NCI-H524 (cell line): ENCODE measurements at places on chromosomes 5 and 9.
A peak's percentile ranks its signal among the peaks of the same experiment; 100 is the strongest.

GRCh38 chr5:94276048-94276447 is 342.4 kb downstream of the KIAA0825 start:
- no peak for DNase-seq

DNA sequence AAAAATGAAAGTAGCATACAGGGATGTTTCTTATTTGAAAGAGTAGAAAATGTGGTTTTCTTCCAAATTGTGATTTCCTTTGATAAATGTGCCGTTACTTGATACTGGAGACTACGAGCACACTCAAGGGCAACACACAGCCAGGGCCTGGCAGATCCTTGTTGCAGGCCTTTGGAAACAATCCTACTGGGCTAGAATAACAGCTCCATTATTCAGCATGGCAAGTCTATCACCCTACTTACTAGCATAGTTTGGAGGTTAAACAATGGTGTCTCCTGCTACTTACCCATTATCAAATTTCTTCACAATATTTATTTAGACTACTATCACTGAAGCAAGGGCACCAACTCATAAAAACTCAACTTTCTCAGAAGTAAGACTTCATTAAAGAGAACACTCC is 140.8 kb upstream of the ZNF608 start:
- DNase-seq: no peak

DNA sequence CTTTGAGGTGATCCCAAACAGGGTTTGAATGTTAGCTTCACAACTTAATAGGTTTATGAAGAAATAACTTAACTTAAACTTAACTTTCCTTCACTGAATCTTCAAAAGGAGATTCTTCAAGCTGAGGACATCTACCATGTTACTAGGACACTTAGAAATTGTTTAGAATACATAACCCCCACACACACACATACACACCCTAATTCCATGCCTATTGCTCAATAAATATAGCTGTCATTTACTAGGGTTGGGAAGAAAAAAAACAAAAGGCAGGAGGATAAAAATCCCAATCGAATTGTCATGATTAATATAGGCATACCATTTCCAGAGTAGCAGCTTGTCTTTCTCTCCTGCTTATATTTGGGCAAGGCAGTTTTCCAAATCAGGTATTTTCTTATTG is 68.3 kb downstream of the ALDH1A1 start:
- no peak for DNase-seq

- DNase-seq: no peak
Observed at GRCh38 chr5:88671106-88671504, 211.9 kb downstream of the MEF2C start.

GRCh38 chr5:155729684-155730059 is 597.3 kb upstream of the SGCD start:
- peak; percentile 57 for DNase-seq

DNA sequence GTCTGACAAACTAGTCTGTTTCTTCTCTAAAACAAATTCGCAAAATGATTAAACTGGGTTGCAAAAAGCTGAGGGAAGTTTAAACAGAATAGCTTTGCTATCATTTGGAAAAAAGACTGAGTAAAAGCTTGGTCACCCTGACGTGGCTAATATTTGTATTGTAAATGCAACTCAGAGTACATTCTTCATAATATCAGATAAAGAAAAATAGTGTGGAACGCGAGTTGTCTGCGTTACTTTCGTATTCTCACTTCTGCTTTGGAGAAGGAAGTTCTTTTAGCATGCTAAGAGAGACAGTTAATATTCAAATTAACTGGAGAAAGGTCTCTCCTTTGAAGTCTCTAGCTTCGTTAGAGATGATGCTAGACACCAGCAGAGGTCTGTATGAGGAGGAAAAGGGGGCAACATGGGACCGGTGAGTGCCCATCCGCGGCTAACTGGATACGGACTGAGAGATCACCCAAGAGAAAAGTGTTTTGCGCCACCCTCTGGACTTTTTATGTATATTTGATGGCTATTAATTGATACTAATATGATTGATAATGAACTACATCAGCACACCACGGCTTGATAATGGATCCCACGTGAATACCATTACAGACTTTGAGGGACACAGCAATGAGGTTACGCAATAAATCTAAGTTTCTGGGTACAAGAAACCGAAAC is 2.9 kb upstream of the CNTRL start:
- peak; percentile 47 for DNase-seq

DNA sequence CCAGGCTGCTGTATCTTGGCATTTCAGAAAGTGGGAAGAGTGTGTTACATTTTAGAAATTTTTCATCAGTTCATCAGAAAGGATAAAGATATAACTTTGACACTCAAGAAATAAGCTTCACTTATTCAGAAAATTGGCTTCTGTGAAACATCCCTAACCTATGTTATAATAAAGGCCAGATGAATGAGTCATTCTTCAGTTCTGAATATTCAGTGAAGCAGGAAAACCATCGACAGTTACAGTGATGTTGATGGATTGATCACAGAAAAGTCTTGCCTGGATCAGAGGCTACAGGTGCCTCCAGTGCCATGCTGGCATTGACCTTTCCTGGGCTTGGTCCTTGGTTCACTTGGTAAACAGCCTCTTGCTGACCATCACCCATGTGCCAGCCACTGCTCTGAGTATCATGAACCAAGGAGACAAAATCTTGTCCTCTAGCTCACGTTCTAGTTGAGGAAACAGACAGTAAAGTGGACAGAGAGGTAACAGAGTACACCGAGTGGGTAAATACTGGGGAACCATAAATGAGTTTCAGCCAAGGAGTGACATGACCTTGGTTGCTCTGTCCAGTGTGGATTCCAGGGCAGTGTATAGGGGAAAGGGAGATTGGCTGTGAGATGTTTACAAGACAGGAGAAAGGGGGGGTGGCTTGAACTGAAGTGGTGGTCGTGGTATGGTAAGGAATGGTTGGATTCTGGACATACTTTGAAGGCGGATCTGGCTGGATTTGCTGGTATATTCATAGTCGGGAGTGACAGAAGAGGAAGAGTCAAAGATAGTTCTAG is 98.6 kb downstream of the AMBP start:
- DNase-seq: no peak

- no peak for DNase-seq
Observed at GRCh38 chr5:154860123-154860522, 1.7 kb downstream of the CNOT8 start.

DNA sequence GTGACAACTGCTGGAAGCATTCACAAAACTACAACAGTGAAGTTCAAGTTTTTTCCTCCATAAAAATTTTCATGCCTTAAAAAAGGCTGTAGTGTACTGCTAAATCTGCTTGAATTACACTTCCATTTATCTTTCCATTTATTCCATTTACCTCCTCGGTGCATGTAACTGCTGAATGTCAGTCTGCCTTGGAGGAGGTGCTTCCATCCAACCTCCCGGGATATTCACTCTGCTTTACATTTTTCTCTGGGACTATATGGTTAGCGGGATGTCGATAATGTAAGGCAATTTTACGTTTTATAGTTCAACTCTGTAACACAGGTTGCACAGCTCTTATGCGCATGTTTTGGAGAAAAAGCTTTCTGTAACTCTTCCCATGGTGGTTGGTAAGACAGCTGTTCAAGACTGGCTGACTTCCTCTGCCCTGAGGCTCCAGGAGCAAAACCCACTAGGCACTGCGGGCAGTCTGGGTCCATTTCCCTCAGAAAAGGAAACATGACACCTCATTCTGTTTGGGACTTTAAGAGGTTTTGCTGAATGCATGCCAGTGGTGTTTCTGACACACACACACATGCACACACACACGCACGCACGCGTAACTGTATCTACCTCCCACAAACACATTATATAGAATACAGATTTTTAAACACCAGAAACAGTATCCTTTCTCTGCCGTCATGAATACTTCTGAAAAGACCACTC is 66.1 kb downstream of the SPTLC1 start:
- no peak for DNase-seq

- DNase-seq: no peak
Observed at GRCh38 chr5:99037668-99038067, 108.9 kb upstream of the CHD1 start.

- no peak for DNase-seq
Observed at GRCh38 chr9:72955126-72955455, 2.2 kb upstream of the ALDH1A1 start.

GRCh38 chr5:142984011-142984410 is 213.8 kb downstream of the ARHGAP26 start:
- no peak for DNase-seq

DNA sequence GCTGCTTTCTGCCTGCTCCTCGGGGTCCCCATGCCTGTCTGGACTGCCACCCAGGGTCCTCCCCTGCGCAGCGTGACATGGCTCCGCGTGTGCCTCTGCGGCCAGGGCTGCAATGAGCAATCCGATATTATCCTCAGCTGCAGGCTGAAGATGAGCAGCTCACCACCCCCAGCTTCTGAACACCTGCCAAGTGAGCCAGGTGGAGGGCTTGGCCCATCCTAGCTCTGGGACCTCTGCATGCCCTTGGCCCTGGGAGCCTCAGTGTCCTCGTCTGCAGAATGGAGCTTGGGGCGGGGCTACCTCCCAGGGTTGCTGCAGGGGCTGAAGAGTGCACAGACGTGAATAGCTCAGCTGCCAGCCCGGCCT is 4.1 kb upstream of the MYMK start:
- no peak for DNase-seq

DNA sequence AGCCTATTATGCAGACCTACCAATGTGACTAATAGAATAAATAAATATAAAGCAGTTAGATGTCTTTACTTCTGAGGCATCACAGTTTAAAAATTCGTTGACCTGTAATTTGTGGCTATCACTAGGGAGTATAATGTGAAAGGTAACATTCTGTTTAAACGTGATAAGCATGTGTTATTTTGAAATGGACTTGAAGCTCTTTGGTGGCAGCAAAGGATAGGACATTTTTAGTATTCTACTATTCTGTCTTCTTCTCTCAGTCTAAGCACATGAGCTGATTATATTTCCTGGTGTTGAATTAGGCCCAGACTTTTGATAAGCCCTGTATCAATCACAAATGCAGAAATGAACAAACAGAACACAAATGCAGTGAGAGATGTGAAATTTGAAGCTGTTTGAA is 974.0 kb upstream of the CDH10 start:
- no peak for DNase-seq

DNA sequence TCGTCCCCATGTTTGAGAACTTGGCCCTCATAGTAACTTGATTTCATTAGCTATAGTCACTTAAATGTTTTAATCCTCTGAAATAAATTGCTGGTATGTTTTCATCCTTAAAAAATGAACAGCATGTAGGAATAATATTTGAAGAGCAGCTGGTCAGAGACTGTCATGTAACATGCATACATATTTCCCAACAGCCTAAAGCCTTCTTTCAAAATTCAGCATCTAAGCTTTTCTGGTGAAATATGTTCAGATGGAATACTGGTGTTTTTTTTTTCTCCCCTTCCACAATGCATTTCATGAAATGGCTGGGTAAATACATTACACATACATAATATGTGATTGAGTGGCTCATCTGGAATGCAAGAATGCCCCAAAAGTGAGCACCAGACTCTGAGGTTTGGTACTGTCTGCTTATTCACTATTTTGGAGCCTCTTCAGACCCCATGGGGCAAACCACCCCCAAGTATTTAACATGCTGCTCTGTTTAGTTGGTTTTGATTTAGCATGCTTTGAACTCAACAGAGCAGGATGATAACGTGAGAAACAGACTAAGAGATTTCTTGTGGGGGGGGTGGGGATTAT is 94.0 kb downstream of the SMARCA2 start:
- no peak for DNase-seq

- DNase-seq: no peak
Observed at GRCh38 chr9:107175041-107175440, 108.0 kb upstream of the RAD23B start.

DNA sequence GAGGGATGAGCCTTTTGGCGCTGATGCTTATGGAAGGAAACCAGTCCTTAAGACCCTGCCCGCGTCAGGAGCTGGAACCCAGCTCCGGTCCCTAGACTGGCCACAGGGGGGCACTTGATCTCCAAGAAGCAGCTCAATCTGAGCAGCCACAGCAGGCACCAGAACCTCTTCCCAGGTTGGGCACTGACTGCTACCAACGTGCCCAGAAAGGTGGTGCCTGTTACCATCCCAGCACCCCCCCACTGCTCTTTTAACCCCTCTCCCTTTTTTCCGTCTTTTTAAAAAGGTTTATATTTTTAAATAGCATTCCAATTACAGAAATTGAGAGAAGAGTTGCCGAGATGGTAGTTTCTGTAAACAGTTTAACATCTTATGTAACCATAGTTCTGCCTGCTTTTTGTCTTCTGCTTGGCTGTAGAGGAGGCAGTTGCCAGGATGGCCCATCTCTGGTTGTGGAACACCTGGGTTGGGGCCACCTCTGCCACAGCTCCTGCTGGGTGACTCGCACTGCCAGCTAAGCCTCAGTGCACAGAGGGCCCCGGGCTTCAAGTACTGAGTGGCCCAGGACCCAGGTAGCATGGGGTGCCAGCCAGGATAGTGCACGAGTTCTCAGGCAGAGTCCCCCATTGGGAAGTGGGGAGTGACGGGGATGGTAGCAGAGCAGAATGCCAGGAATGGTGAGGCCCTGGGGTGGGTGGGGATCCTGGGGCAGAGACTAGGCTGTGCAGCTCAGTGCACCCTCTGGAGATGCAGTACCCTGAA is 62.8 kb downstream of the PFDN1 start:
- peak; percentile 21 for DNase-seq

GRCh38 chr9:4035777-4036176 is 264.1 kb downstream of the GLIS3 start:
- no peak for DNase-seq

DNA sequence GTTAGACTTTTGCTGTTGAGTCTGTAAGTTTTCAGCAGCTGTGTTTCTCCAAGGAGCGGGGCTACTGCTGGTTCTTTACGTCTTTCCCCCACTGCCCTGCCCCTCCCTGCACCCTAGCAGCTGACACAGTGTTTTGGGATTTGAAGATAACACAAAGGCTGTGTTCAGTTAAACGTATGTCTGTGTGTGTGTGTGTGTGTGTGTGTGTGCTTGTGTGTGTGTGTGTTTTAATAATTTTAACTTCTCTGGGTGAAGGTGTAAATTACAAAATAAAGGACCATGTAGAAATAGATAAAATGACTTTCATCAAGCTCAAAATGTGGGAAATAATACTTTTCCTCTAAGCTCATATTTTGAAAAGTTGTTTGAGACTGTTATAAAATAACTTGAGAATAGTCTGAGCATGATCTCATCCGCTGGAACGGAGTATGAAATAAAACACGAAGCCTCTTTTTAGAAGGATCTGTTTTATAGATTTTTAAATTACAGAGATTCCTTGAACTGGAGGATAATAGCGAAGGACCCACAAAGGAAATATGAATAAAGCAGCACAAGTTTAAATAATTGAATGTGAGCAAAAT is 10.9 kb downstream of the ABL1 start:
- no peak for DNase-seq

DNA sequence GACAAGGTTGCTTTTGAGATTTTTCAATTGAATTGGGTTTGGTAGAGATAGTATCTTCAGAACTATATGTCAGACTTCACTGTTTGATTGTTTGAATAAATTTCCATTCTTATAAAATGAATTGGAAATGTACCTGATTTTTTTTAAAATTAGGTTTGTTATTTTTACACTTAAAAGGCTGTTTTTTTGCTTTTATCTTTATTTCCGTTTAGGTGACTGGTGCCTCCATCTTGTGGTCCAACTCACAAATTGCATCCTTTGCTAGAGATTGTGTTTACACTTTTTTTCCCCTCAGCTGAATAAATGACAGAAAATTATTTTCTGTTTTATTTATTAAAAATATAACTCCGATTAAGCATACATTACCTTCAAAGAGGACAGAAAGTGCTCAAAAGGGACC is 15.6 kb downstream of the NDUFAF2 start:
- no peak for DNase-seq

- no peak for DNase-seq
Observed at GRCh38 chr9:11326231-11326630, 713.4 kb upstream of the PTPRD start.
